T-cell (primary cell): ENCODE measurements at places on chromosomes 3 and 15.

DNA sequence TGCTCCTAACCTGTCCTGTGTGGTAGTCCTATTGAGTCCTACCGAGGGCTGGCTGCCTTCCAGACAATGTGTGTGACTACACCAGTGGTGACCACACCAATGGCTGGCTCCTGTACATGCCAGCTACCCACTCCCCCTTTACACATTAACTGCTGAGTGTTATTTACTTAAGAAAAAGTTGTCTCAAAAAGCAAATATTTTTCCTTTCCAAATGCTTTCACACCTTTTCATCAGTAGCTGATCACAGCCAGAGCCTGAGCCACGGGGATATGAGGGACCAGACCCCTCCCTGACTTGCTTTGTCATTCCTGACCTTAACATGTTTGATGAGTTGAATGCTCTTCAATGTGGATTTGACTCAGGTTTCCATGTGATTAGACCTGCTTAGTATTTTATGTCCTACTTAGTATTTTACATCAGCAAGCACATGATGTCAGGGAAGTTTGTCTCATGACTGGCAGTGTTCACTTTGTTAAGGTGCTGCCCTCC lies 29.6 kb upstream of the GREM1 start:
- H3K27me3 ChIP-seq, result no peaks in the 10 kb centered on the region
- no peak overlapping the region for H3K4me3 ChIP-seq
- DNase-seq, result no peak
- no peaks in the 10 kb centered on the region for H3K4me1 ChIP-seq
- no peak overlapping the region for H3K27ac ChIP-seq
- no peaks in the 10 kb centered on the region for H3K36me3 ChIP-seq

GRCh38 chr3:27986234-27986879 lies 255.1 kb upstream of the CMC1 start:
- H3K4me3 ChIP-seq, result no peak overlapping the region
- no peak for DNase-seq
- H3K27me3 ChIP-seq, result no peaks in the 10 kb centered on the region
- no peak overlapping the region for H3K27ac ChIP-seq

DNA sequence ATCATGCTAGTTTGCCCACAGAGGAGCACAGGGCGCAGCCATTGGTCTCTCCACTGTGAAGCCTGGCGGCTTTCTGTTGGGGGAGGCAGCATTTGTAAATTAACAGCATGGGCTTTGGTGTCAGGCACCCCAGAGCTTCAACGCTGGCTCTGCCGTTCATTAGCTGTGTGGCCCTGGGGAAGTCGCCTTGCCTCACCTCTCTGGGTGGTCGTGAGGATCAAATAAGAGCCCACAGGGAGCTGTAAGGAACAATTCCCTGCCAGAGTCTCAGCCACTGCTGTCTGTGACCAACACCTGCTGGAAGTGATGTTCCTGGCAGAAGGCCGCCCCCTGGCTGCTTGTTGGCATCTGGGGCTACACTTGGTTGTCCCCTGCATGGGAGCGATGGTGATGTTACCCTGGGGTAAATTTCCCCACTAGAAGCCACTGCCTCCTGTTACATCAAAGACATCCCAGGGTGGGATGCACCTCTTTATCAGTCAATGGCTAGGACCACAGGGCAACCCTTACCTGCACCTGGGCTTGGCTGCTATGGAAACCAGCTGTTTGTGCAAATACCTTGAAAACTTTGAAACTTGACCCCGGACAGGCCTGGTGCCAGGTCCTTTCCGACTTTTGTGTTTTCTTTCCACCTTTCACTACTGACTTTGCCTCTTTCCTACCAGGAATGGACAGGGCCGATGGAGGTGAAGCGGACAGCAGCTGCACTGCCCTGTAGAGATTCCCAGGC lies 36.9 kb downstream of the DNASE1L3 start:
- DNase-seq, result peak; percentile 56
- H3K36me3 ChIP-seq, result no peaks in the 10 kb centered on the region
- H3K4me1 ChIP-seq, result peaks cover 22% of the 10 kb centered on the region
- H3K27ac ChIP-seq, result no peak overlapping the region

DNA sequence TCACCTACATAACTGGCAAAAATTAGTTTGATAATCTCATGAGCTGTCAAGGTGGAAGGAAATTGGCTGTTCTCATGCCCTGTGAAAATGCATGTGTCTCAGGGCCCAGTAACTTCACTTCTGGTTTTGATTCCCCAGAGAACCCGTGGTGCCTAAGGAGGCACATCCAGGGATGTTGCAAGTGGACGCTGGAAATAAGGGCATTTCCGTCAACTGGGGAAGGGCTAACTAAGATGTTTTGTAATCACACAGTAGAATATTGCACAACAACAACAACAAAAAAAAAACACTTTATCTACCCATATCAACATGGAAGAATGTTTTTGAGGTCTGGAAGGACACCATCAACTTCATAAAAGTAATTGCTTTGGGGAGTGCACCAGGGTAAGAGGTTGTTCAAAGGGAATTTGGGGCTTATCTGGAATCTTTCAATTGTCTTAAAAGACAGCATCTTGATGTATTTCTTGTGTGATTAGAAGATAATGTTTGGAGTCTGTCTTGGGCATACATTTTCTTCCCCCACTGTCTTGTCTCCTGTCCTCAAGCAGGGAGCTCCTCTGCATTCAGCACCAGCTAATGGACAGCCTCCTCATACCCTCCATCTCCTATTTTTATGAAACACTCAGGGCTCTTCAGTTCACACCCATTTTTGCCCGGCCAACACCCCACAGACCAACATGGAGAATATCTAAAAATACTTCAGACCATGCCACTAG lies 37.2 kb upstream of the PRR20G start:
- no peak for DNase-seq
- H3K4me3 ChIP-seq, result no peak overlapping the region
- no peaks in the 10 kb centered on the region for H3K4me1 ChIP-seq

DNA sequence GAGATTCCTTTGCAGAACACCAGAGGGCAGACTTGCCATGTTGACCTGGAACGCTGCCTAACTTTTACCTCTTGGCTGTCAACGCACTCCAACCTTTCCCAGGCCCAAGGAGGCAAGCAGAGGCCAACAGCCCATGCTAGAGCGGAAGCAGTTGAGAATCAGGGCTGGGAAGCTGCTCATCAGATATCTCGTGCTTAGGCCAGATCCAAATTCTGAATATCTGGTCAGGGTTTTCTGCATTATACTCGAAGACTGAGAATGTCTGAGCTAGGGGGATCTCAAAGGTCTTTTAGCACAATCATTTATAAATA lies 2.5 kb downstream of the XIRP1 start:
- H3K4me1 ChIP-seq, result no peaks in the 10 kb centered on the region
- DNase-seq, result peak; percentile 37
- no peak overlapping the region for H3K4me3 ChIP-seq
- no peaks in the 10 kb centered on the region for H3K27me3 ChIP-seq
- H3K36me3 ChIP-seq, result no peaks in the 10 kb centered on the region

GRCh38 chr3:170839518-170840100 lies 30.4 kb downstream of the RPL22L1 start:
- DNase-seq, result no peak
- H3K4me3 ChIP-seq, result no peak overlapping the region
- H3K27ac ChIP-seq, result no peak overlapping the region
- H3K27me3 ChIP-seq, result no peaks in the 10 kb centered on the region
- H3K36me3 ChIP-seq, result no peaks in the 10 kb centered on the region

DNA sequence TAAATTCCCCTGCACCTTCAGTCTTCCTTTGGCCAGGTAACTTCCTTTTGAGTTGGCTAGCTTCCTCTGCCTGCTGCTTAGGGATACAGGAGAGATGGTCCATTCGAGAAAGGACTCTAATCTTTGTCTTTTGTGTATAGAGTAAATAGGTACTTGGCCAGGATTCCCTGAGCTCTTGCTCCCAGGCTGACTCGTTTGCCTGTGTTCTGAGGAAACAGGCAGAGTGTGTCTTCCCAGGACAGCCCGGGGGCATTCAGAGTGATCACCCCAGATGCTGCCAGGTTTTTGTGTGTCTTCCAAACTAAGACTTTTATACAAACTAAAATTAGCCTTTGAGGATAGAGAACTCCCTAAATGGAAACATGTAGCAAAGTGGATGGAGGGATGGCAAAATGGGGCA lies 39.5 kb downstream of the TMEM108 start:
- H3K27ac ChIP-seq, result no peak overlapping the region
- no peaks in the 10 kb centered on the region for H3K4me1 ChIP-seq
- no peak for DNase-seq
- peaks cover 3% of the 10 kb centered on the region for H3K27me3 ChIP-seq
- H3K4me3 ChIP-seq, result no peak overlapping the region

- peaks cover 41% of the 10 kb centered on the region for H3K4me1 ChIP-seq
- H3K36me3 ChIP-seq, result peaks cover 4% of the 10 kb centered on the region
- H3K4me3 ChIP-seq, result no peak overlapping the region
- no peaks in the 10 kb centered on the region for H3K27me3 ChIP-seq
- peak; percentile 46 for DNase-seq
- peak overlapping the region; percentile 59 for H3K27ac ChIP-seq
Measured at GRCh38 chr3:52310861-52311575, 5.1 kb upstream of the DNAH1 start.

DNA sequence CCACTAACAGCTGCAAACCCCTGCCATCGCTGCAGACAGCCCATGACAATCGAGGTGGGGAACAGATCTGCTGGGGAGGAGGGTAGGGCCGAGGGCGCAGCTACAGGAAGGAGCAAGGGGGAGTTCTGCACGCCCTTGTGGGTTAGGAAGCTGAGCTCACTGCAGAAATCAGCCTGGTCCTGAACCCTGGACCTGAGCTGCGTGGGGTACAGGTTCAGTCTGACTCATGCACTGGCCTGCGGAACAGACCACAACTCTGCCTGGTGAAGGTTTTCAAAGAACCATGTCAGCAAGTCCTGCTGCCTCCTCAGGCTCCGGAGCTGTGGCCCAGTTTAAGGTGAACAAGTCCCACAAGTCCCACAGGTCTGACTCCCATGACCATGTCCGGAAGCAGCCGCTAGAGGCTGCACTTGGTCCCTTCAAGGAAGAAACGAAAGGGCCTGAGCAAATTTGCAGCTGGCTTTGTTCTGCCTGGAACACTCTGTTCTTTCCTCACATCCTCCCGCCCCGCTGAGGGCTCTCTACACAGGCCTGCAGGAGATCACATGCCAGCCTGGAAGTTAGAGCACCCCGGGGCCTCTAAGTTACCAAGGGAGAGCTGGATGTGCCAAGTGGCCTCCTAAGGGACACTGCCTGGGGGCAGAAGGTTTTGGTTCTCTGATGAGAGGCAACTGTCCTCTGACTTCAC lies 49.4 kb upstream of the AKAP13 start:
- peak overlapping the region; percentile 88 for H3K27ac ChIP-seq
- peak; percentile 57 for DNase-seq
- peaks cover 29% of the 10 kb centered on the region for H3K4me1 ChIP-seq
- H3K4me3 ChIP-seq, result peak overlapping the region; percentile 67
- no peaks in the 10 kb centered on the region for H3K27me3 ChIP-seq

GRCh38 chr3:39191111-39191510 lies 1.3 kb downstream of the XIRP1 start:
- peaks cover 16% of the 10 kb centered on the region for H3K4me1 ChIP-seq
- H3K4me3 ChIP-seq, result no peak overlapping the region
- H3K36me3 ChIP-seq, result no peaks in the 10 kb centered on the region
- no peak for DNase-seq
- peaks cover 4% of the 10 kb centered on the region for H3K27me3 ChIP-seq
- no peak overlapping the region for H3K27ac ChIP-seq

- DNase-seq, result no peak
- H3K36me3 ChIP-seq, result no peaks in the 10 kb centered on the region
- no peak overlapping the region for H3K27ac ChIP-seq
- H3K4me1 ChIP-seq, result no peaks in the 10 kb centered on the region
- H3K27me3 ChIP-seq, result no peaks in the 10 kb centered on the region
Measured at GRCh38 chr3:125433091-125433534, 58.0 kb upstream of the ZNF148 start.

- H3K27me3 ChIP-seq, result no peaks in the 10 kb centered on the region
- no peak overlapping the region for H3K4me3 ChIP-seq
- no peak overlapping the region for H3K27ac ChIP-seq
Measured at GRCh38 chr3:63679186-63679585, 26.7 kb downstream of the SNTN start.

- H3K4me3 ChIP-seq, result no peak overlapping the region
- no peak for DNase-seq
- H3K27me3 ChIP-seq, result no peaks in the 10 kb centered on the region
- H3K36me3 ChIP-seq, result no peaks in the 10 kb centered on the region
Measured at GRCh38 chr15:69896606-69897005, 201.1 kb downstream of the TLE3 start.

DNA sequence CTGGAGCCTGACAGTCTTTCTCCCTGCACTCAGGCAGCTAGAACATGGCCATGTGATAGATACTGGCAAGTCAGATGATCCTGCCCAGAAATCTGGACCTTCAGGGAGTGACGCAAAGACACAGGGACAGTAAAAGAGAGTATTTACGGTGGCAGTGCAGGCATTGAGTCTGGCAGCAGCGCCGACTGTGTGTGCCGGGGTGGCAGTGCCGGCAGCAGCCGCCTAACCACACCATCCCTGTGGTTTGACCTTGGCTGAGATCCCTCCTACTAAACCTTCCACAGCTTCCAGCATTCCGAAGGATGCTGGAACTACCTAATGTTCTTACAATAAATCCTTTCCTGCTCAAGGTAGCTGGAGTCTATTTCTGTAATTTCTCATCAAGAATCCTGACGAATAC lies 4.6 kb upstream of the TSPAN3 start:
- H3K4me1 ChIP-seq, result no peaks in the 10 kb centered on the region
- no peaks in the 10 kb centered on the region for H3K27me3 ChIP-seq
- no peak for DNase-seq
- no peak overlapping the region for H3K27ac ChIP-seq
- H3K4me3 ChIP-seq, result no peak overlapping the region

DNA sequence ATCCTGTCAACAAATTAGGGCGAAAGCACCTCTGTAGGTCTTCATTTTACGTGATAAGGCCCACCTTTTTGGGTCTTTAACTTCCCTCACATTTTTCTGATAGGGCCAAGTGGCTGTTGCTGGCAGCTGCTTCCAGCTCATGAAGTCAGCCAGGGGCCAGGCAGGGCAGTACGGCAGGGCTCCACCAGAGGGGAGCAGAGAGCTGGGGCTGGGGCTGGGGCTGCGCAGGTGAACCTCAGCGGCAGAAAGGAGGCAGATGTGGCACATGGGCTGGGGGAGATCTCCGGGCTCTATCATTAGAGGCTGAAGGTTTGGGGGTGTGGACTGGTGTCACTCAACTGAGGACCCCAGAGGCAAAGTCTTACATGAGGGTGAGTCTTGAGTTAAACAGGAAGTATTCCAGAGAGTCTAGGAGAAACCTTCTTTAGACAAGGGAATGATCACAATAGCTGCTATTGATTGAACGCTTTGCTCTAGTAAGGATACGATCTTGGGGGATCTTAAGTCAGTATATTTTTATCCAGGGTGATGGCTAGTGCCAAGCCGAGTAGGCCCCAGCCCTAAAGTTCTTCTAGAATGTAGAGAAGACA lies 62.8 kb upstream of the MEX3B start:
- H3K27ac ChIP-seq, result no peak overlapping the region
- no peaks in the 10 kb centered on the region for H3K4me1 ChIP-seq
- peaks cover 9% of the 10 kb centered on the region for H3K27me3 ChIP-seq
- no peak overlapping the region for H3K4me3 ChIP-seq
- DNase-seq, result peak; percentile 44

DNA sequence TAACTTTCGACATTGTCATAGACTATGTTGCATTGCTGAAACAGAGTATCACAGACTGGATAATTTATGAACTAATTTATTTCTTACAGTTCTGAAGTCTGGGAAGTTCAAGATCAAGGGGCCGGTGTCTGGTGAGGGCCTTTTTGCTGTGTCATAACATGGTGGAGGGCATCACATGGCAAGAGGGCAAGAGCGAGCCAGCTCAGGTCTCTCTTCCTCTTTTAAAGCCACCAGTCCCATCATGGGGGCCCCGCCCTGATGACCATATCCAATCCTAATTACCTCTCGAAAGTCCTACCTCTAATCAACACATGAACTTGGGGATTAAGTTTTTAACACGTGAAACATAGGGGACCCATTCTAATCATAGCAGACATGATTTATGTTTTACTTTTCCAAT lies 33.5 kb upstream of the DCUN1D1 start:
- no peak for DNase-seq
- H3K4me3 ChIP-seq, result no peak overlapping the region
